Immature natural killer cell (primary cell): ENCODE measurements at places on chromosomes 5 and 9. TPM values are rescaled to one million over a fixed set of nuclear protein-coding genes. Genes with fewer than 3 reads are reported as not detected.

Gene OR13C8
- polyA plus RNA-seq: not detected

Gene CATSPER3
- polyA plus RNA-seq: 0.53 TPM

Gene SAPCD2
- polyA plus RNA-seq: 0.06 TPM

Gene NTMT1
- polyA plus RNA-seq: 33.8 TPM

Gene CDX1
- polyA plus RNA-seq: not detected

Gene HAVCR1
- polyA plus RNA-seq: not detected

Gene PCDHGA8
- polyA plus RNA-seq: not detected

Gene CHSY3
- polyA plus RNA-seq: 0.31 TPM

Gene SLC27A6
- polyA plus RNA-seq: not detected

Gene FREM1
- polyA plus RNA-seq: not detected

- DNase-seq: peak; percentile 70
These were observed 19.2 kb upstream of the CD180 start for GRCh38 chr5:67215519-67216471.

DNA sequence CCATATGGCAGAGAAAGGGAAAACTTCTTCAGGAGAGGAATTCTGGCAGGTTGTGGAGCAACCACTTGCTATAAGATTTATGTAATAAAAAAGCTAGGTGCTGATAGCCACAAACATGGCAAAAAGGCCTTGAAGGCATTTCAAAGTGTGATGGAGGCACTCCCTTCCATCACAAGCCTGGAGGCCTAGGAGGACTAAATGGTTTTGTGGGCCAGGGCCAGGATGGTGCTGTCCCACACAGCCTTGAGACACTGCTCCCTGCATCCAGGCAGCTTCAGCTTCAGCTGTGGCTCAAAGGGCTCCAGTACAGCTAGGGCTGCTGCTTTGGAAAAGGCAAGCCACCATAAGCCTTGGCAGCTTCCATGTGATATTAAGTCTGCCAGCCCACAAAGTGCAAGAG is 632.8 kb downstream of the BRINP1 start:
- DNase-seq: no peak

GRCh38 chr5:120297616-120298015 is 166.5 kb upstream of the PRR16 start:
- no peak for DNase-seq

DNA sequence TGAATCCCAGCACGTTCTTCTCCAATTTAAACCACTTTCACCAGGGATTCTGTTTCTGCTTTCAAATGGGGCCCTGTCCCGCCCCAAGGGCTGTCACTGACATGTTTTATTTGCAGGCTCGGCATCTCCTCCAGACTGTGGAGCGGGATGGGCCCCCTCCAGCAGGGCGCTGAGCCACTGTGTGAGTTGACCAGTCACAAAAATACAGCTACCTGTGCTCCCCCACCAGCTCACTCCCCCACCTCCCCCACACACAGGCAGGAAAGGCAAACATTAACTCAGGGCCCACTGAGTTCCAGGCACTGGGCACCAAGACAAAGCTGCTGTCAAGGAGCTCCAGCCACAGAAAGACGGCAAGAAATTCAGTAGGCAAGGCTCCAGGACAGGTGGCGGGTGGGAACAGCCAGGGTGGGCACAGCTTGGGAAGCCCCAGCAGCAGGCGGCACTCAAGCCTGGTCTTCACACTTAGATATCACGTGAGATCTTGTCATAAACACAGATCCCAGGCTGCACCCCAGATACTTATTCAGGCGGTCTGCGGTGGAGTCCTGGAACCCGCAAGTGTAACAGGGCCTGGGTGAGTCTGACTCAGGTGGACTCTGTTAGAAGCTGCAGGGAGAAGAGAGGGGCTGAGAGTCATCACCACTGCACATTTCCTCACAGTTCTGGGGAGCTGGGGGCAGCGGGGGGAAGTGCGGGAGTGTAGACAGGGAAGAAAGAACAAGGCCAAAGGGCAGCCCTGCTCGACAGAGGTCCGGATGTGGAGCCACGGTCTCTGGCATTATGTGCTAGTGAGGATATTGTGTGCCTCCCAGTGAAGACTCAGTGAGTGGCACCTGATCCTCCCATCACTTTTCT is 44.7 kb downstream of the OR2V1 start:
- no peak for DNase-seq

DNA sequence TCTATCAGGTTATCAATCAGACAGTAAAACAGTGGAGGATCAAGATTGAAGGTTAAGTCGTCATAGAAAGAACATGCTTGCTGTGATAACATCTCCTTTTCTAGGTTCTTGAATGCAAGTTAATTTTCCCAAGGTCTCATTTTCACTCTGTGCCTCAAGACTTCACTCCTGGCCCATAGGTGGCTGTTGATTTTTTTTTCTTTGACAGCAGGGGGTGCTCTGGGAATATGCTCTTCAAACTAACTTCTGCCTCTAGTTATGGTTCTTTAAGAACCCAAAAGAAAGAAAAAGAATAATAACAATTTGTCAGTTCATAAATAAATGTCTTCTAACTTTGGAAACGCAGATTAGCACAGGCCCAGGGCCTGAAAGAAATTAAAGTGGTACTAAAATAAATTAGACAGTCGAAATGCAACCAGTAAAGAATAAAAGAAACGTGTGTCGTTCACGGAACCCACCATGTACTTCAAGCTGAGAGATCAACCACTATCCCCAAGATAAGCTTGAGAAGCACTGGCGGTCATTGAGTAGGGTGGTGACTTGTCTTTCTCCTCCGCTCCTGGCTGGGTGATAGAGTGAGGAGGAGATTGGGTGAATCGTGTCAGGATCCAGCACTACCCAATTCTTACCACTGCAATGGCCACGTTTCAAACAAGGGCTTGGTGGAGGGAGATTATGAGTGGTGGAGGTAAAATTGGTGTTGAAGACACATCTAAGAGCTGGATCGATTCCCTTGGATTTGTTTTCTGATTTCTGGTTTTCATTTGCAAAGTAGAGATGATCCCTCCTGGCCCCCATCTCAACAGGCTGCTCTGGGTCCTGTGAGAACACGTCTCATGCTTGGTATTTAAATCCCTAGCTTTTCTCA is 93.4 kb upstream of the IRX4 start:
- no peak for DNase-seq

GRCh38 chr5:74401281-74401945 is 239.1 kb downstream of the ENC1 start:
- DNase-seq: no peak

DNA sequence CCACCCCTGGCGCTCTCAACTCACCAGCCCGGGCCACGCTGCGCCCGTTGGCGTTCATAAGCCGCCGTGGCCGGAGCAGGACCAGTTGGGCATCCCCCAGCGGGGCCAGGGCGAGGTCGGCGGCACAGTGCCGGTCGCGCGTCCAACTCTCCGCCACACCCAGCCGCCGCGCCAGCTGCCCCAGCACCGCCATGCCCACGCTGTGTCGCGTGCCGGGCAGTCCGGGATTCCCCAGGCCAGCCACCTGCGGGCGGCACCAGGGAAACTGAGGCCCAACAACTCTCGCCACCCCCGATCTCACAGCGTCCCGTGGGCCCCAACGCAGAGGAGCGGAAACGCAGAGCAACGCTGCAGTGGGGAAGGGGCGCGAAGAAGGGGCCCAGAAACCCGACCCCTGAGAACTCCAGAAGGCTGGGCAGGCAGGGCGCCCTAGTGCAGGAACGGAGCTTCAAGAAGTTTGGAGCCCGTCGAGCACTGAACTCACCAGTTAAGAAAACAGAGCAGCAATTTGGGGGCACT is 453 bp downstream of the PTRH1 start:
- peak; percentile 22 for DNase-seq

- DNase-seq: peak; percentile 54
These were observed 23.9 kb downstream of the B4GALT1 start for GRCh38 chr9:33143241-33143661.

GRCh38 chr5:75614176-75614575 is 2.9 kb downstream of the ANKDD1B start:
- no peak for DNase-seq

DNA sequence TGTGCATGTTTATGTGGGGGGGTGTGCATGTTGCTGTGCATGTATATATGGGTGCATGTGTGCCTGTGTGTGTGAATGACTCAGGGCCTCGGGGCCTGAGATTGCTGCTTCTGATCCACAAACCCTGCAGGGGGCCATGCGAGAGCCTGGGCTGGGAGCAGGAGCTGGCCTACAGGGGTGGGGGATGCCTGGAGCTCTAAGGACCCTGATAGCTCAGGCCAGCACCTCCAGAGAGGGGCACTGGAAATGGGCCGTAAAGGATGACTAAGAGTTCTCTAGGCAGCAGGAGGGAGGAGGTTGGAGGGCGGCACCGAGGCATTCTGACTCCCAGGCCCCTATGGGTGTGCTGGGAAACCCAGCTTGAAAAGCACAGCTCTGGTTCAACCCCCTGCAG is 6.9 kb upstream of the UBAC1 start:
- no peak for DNase-seq

- no peak for DNase-seq
These were observed 24.6 kb downstream of the SPARC start for GRCh38 chr5:151661968-151662732.

GRCh38 chr5:135066781-135067180 is 32.8 kb upstream of the PITX1 start:
- DNase-seq: no peak

- peak; percentile 37 for DNase-seq
These were observed 1.3 kb downstream of the MOB3B start for GRCh38 chr9:27528076-27528885.

DNA sequence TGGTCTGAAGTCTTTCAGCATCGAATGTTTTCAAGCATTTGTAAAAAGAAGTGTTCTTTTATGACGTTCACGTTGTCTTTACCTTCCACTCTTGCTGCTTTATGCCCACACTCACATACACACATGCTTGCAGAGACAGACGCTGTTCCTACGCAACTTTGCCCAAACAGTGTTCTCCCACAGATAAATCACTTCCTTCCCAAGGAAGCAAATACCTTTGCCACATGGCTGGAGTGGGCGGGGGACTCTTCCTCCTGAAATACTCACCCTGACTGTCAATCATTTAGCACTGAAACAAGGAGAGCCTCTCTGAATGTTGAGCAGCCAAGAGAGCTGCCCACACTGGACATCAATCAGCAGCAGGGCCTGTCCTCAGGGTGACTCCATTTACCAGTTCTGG is 22.4 kb upstream of the ASTN2 start:
- no peak for DNase-seq

GRCh38 chr9:34582787-34583186 is 6.7 kb downstream of the CNTFR start:
- no peak for DNase-seq

DNA sequence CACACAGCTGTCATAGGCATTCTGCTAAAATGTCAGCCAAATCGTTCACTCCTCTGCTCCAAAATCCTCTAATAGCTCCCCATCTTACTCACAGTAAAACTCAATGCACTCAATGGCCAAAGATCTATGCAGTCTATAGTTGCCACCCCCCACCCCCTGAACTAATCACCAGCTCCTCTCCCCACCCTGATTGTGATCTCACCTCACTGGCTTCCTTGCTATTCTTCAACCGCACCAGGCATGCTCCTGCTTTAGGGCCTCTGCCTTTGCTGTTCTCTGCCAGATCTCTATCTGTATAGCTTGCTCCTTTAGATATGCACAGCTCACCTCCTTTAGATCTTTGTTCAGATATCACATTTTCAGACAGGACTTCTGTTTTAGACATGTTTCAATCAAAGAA is 33.2 kb upstream of the SNX2 start:
- DNase-seq: no peak
